ENCODE measurements at places on chromosomes 5 and 9.

DNA sequence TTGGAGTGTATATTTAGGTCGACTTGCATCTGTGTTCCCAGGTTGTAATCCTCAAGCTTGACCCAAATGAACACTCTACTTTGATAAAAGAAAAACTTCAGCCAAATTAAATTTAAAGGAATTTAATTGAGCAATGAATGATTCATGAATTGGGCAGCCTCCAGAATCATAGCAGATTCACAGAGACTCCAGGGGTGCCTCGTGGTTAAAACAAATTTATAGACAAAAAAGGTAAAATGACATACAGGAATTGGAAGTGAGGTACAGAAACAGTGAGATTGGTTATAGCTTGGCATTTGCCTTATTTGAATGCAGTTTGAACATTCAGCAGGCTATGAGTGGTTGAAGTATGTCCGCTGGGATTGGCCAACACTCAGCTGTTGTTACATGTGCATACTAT, 21.6 kb upstream of the SPATA31D4 start:
- DNase-seq = no peak

GRCh38 chr9:81737871-81738507, 48.6 kb upstream of the TLE1 start:
- no peak for DNase-seq

- DNase-seq = peak; percentile 70
Measured at GRCh38 chr9:136011703-136012496, 50.7 kb upstream of the UBAC1 start.

DNA sequence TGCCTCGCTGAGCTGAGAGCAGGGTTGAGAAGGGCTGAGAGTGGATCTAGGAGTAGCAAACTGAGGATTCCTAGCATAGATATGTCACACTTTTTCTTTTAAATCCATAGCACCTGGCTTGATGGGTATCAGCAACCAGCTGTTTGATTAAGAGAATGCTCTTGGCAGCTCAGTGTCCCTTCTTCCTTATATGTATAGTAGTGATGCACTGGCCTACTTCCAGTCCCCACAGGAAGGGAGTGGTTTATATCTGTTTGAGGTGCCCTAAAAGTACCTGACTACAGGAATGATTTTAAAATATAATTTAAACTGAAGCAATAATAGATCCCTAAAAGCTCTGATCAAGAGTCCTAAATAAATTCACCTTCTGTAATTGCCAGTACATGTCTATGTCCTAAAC, 546.8 kb upstream of the ZNF608 start:
- no peak for DNase-seq

DNA sequence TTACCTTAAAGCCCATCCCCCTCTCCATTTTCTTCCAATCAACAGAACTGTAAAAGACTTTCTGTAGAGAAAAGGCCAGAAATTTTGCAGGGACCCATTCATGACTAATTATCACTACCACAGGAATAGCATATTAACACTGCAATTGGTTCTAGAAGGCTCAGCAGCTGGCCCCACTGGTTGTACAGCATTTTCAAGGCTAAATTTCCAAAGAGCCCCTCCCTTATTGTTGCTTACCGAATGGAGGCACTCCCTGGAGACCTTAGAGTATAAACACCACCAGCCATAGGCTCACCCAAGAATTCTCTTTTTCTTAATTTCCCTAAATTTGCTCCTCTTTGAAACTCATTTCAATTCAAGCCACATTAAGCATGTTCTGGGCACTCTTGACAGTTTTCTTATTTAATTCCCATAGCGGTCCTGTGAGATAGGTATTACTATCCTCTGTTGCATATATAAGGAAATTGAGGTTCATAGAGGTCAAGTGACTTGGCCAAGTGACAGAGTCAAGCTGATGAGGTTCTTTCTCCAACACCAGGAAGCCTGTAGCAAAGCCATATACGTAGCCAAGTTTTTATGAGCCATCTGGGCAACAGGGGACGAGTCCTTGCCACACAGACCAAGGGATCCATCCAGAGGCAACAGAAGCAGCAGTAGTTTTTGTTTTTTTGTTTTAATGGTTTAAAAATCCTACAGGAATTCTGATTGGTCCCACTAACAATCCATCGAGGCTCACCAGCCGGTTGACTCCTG, 83.9 kb upstream of the NR5A1 start:
- no peak for DNase-seq

GRCh38 chr9:125991886-125992529, 244.8 kb downstream of the PBX3 start:
- DNase-seq = no peak

Data from endothelial cell of umbilical vein (primary cell).